ENCODE measurements at places on chromosomes 4 and X.

DNA sequence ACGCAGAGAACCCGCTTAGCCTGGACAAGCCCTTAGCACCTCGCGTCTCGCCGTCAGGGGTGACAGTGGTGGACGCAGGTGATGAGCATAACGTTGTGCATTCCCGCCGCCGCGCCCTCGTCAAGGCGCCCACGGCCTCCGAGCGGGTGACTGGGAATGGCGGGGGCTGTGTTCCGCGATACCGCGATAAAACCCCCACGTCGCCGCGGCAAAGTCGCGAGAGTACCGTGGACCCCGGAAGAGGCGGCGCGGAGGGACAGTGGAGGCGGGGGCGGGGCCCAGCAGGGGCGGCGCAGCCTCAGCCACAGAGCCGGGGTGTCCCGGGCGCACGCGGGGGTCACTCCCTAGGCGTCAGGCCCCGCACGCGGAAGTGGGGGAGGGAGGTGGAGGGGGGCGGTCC lies 53.8 kb downstream of the ZFYVE28 start:
- DNase-seq = no peak

- DNase-seq = no peak
Observed at GRCh38 chrX:101977106-101977505, 45.3 kb upstream of the ZMAT1 start.

GRCh38 chr4:74961230-74961629 lies 28.3 kb downstream of the PARM1 start:
- no peak for DNase-seq

GRCh38 chr4:69096111-69096656 lies at the start of gene UGT2B7:
UGT2B7 (plus strand) TSS chr4:69096474; CDS start chr4:69096521, 47 bp downstream.
- no peak for DNase-seq

DNA sequence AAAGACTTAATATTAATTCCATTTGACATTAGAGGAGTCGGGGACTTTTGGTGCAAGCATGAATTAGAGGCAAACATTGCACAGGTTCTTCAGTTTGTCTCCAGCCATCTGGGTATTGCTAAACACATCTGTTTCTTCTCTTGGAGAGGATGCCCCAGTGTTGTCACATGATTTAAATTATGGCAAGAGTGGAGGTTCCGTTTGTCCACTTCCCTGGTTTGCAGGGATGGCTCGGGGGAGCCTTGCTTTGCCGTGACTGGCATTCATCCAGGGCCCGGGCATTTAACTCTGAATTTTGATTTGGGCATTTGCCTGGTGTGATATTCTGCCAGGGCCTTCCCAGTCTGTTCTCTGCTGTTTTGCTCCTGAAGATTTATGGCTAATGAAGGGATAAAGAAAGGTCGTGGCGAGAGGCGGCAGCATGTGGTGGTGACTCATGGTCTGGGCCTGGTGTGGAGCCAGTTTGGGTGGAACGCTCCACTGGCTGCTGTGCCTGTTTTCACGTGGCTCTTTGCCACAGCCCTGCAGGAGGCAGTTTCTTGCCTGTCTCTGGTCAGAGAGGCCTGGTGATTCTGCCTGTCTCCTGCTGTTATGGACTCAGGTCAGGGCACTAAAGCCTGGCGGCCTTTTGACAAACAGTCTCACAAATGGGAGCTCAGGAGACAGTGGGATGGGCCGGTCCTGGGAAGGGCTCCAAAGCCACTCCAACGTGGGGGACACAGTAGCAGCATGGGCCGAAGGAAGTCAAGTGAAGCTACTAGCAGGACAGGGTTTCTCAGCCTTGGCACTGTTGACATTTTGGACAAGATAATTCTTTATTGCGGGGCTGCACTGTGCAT lies 99.4 kb upstream of the PGRMC2 start:
- DNase-seq = no peak

GRCh38 chr4:71063711-71064110 lies 70.3 kb downstream of the DCK start:
- DNase-seq = no peak

- DNase-seq = no peak
Observed at GRCh38 chrX:110138557-110138956, 135.6 kb downstream of the TMEM164 start.

DNA sequence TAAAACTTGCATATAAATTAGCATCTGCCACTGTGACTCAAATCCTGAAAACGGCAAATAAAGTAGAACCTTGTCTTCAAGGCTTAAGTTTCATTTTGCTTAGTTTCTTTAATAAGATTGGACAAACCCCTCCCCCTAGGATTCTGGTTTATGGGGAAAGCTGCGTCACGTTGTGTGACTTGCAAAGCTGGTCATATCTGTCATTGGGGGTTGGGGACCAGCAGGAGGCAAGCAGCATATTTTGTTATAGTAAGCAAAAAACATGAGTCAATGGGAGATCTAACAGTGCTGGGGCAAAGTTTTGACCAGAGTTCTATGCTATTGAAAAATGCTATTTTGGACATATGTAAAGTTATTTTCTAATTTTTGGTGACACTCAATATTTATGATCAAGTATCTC lies 407.3 kb downstream of the PCDH18 start:
- no peak for DNase-seq

GRCh38 chr4:183563874-183564273 lies 59.0 kb downstream of the ING2 start:
- no peak for DNase-seq

DNA sequence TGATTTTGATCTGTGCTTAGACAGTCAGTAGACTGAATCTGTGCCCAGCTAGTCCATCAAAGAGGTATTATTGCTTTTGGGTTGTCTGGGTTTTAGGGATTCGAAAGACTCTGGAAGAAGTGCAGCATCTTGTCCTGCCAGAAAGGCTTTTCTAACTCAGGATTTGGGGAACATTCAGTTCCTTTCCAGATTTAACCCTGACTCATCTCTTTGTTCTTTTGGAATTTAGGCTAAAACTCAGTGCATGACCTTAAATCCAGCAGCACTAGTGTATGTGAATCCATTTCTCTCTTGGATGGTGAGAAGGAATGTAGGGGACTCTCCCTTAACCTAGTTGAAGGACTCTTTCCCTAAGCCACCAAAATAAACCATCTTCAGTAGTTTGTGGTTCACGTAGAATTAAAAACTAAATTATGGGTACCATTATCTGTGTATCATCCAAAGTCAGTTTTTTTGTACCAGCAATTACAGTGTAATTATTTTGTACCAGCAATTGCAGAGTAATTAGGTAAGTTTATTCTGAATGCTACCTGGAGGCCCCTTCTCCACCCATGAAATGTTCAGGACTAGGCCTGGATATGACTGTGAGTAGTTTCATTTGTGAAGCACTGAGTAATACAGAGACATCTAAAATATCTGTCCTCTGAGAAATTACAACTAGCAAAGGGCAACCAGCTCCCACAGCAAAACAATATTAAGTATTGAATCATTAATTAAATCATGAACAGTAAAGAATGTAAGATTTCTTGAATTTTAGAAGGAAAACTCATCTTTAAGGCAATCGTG lies 384.0 kb downstream of the TMA16 start:
- no peak for DNase-seq

DNA sequence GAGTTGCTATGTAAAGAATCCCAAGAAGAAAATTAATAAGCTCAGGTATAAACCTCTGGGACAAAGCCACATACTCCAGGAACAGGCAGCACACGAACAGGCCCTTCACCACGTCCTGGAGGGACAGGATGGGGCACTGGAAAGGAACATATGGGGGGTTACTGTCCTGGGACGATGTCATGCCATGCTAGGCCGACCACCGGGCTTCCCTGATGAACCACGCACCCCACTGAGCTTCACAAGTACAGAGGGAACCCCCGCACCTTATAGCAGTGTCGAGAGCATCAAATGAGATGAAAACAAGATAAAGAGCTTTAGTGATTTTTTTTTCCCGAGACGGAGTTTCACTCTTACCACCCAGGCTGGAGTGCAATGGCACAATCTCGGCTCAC lies 19.1 kb downstream of the NOP14 start:
- DNase-seq = no peak

DNA sequence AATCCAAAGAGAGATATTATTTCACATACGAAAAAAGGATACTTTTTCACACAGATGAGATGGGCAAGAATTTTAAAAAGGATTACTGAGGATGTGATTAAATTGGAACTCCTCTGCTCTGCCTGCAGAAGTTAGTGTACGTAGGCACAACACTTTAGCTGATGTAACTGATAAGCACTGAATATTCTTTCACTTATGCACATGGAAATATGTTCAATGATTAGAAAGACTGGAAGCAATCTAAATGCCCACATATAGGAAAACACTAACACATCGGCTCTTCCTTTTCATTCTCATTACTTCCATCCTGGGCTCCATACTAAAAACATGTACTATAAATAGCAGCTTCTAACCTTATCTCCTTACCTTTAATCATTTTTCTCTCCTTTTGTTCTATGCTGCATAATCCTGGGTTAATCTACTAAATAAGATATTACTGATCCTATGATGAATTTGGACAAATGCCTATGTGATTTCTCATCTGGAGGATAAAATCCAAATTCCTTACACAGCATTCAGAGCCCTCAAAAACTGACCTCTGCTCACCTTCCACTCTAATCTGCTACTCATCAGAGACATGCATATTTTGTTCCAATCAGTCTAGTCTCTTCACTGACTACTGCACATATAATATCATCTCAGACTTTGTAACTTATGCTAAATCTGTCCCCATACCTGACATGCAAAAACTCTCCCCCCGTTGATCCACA lies 197.8 kb downstream of the PDGFC start:
- DNase-seq = no peak

DNA sequence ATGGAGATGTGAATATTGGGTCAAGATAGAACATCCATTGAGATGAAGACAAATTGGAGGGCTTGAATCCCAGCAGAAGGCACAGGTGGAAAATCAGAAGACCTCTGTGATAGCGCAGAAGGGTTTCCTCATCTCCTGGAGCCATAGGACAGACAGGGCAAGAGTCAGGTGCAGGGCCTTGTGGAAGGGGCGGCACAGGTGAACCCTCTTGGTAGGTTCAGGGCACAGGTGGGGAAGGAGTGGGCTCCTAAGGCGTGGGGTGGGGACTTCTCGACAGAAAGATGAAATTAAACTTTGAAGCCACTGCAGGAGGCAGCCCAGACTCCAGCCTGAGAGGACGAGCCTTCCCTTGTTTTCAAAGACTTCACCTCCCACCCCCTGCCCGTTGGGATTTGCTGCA lies 9.3 kb upstream of the RGS12 start:
- no peak for DNase-seq

DNA sequence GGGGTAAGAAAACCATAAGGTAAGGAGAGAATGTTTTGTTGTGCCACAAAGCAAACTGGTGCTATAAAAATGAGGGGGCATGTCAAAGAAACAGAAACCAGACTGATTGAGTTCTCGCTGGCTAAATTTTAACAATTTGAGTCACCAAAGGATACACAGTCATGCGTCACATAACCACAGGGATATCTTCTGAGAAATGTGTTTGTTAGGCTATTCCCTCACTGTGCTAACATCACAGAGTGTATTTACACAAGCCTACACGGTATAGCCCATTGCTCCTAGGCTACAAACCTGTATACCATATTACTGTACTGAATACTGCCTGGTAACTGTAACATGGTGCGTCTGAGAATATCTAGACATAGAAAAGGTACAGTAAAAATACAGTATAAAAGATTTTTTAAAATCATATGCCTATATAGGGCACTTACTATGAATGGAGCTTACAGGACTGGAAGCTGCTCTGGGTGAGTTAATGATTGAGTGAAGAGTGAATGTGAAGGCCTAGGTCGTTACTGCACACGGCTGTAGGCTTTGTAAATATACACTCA lies 50.1 kb downstream of the FBXW7 start:
- no peak for DNase-seq

DNA sequence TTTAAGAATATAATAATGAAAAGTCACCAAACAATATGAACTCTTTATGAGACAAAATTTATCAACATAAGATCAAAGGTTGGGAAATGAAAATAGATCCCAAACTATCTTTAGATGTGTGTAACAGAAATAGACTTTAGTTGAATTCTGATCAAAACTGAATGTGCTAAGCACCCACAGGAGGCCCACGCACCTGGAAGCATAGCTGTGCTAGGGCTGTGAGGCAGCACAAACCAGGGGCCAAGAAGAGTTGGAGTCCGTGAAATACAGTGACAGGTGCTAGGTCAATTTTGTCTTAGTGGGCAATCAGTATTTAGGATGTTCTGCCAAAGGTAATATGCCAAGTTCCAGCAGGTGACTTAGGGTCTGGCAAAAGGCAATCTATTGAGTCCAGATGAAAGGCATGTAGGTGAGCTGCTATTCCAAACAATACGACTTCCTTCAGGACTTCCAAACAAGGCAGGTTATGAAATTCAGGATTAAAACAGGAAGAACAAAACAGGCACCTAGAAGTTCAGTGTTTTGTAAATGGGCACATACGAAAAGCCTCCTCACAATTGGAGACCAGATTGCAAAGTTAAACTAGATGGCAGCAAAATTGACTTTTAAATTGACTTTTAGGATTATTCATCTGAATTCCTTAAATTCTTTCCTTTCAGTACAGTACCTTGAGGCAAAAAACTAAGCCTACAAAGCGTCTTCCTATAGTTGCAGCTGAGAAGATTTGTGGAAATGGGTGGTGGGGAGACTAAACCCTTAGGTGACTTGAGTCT lies 4.7 kb upstream of the PCDH18 start:
- no peak for DNase-seq

DNA sequence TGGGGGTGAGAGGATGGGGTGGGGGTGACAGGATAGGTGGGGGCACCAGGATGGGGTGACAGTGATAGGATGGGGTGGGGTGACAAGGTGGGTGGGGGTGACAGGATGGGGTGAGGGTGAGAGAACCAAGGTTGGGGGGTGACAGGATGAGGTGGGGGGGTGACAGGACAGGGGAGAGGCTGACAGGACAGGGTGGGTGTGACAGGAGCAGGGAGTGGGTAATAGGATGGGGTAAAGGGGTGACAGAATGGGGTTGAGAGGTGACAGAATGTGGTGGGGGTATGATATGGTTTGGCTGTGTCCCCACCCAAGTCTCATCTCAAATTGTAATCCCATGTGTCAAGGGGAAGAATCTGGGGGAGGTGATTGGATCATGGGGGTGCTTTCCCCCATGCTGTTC lies 26.0 kb downstream of the RNF212 start:
- no peak for DNase-seq

- DNase-seq = no peak
Observed at GRCh38 chrX:12002876-12003275, 135.4 kb upstream of the FRMPD4 start.

- no peak for DNase-seq
Observed at GRCh38 chrX:136447968-136448367, 39.8 kb upstream of the BRS3 start.

GRCh38 chr4:2691313-2691712 lies 64.8 kb downstream of the TNIP2 start:
- no peak for DNase-seq

GRCh38 chr4:142329313-142329712 lies 516.8 kb downstream of the INPP4B start:
- DNase-seq = no peak

- DNase-seq = no peak
Observed at GRCh38 chrX:120664081-120664480, 34.2 kb upstream of the C1GALT1C1 start.

DNA sequence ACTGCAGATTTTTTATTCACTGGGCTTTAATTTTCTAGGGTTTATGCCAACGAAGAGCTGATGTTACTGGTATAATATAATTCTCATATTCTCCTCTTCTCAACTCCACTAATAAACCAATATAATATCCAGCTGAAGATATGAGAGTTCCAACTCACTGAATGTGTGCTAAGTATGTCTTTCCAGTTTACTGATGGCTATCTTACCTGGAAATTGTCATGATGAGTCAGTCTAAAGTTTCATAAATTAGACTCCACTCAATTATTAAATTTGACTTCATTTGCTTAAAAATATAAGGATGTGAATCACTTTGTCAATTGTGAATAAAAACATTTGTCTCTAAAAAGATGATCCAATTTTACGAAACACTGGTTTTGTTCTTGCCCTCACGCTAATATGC lies 28.4 kb downstream of the STBD1 start:
- DNase-seq = no peak

Measured in GM12891 (cell line).